ENCODE measurements at places on chromosomes 2 and 18.

- DNase-seq, result no peak
Measured at GRCh38 chr18:9790261-9790660, 82.2 kb downstream of the RAB31 start.

DNA sequence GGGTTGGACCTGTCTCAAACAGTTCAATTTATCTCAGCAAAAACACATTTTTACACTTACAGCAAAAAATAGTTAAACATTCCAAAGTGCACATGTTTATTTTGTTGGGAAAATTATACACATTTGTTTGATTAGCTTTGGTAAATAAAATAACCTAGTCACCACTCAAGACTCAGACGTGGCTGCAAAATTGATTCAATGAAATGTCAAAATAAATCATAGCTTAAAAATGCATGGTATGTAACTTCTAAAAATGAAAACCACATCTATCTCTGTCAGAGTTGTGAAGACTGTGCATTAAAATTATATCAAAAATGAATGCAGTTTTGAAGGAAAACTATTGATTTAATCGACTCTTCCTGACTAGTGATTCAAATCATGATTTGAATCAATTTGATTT is 56.7 kb downstream of the GALNT14 start:
- DNase-seq, result no peak

- no peak for DNase-seq
Measured at GRCh38 chr18:3608488-3608887, 158.5 kb downstream of the TGIF1 start.

DNA sequence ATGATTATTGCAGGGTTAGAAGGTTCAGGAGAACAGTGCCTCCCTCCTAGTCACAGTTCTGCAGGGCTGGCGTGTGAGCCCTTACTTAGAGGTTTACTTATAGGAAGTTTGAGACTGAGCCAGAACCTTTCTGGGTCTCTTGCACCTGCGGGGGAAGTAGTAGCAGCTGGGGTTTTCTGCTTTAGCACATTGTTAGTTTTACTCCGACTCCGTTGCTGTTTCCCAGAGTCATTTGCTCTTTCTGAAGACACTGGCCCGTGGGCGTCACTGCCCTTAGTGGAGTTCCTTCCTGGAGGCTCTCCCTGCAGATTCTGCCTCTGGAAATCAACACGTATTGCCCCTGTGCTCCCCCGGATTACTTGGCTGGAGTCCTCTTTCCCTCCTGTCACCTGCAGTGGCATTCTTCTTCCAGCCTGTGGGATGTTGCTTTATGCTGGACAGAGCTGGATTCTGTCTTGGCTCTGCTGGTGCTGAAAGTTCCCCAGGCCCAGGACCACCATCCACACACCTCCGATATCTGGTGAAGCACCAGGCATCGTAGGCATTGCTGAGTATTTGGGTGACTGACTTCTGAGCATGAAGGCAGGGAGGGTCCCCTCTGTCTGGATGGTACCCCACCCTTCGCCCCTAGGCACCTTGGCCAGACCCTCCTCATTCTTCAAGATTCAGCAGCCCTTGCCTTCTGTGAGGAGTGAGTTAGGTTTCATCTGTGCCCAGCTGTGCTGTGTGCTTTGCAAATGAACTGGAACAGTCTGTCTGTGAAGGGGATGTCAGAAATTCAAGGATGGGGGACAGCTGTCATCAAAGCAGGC is 51.7 kb downstream of the AGAP1 start:
- DNase-seq, result no peak

GRCh38 chr2:235498946-235499812 is 5.3 kb downstream of the AGAP1 start:
- DNase-seq, result no peak

- no peak for DNase-seq
Measured at GRCh38 chr2:129388870-129389269, 590.6 kb upstream of the RAB6C start.

- no peak for DNase-seq
Measured at GRCh38 chr18:78973357-78974083, 6.1 kb upstream of the SALL3 start.

GRCh38 chr2:62302631-62303435 is 106.9 kb downstream of the B3GNT2 start:
- no peak for DNase-seq

- DNase-seq, result no peak
Measured at GRCh38 chr2:212970132-212970531, 181.3 kb downstream of the IKZF2 start.

GRCh38 chr2:4900242-4900641 is 791.9 kb upstream of the SOX11 start:
- no peak for DNase-seq

DNA sequence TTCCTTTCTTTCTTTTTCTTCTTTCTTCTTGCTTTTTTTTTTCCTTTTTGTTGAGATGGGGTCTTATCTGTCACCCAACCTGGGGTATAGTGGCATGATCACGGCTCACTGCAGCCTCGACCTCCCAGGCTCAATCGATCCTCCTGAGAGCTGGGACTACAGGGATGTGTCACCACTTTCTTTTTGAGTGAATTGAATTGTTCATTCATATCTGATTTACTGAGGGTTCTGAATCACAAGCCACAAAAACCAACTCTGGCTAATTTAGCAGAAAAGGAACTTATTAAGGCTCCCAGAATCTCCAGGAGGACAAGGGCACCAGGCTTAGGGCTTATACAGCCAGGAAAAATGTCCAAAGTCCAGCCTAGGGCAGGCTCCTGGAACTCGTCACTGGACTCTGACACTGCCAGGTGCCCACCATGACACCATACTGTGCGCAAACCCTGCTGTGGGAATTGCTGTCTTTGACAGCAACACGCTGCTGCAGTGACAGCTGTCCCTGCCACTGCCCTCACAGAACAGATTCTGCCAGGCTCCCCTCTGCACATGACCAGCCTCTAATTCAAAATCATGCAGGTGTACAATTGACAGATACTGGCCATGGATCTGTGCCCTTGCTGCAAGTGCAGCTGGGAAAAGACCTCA is 42.9 kb upstream of the EML6 start:
- peak; percentile 29 for DNase-seq

DNA sequence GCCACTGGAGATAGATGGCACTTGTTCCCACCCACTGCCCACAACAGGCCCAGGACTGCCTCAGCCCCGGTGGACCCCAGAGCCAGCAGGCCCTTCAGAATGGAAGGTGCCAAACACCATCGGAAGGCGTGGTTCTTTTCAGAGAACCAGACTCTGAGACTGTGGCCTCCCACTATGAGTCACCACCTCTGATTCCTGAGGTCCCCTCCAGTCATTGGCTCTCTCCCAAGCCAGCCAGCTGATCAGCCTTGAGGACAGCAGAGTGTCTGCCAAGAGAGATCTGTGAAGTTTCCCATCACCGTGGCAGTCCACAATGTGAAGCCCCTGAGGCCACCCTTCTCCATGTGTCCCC is 10.4 kb upstream of the MAP3K2 start:
- no peak for DNase-seq

DNA sequence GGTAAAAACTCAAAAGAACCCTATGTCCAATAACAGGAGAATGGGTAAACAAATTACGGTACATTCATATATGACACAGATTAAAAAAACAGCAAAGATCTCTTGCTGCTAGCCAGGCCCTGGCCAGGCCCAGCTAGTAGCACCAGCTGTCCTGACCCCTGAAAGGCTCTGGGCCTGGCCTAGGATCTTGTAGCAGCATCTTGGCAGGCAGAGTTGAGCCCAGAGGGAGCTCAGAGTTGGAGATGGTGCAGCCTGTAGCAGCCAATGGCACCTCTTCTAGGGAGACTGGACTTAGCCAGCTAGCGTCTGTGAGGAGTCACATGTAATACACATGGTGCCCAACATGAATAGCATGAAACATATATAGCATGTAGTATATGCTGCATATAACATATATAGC is 69.1 kb downstream of the HS6ST1 start:
- no peak for DNase-seq

DNA sequence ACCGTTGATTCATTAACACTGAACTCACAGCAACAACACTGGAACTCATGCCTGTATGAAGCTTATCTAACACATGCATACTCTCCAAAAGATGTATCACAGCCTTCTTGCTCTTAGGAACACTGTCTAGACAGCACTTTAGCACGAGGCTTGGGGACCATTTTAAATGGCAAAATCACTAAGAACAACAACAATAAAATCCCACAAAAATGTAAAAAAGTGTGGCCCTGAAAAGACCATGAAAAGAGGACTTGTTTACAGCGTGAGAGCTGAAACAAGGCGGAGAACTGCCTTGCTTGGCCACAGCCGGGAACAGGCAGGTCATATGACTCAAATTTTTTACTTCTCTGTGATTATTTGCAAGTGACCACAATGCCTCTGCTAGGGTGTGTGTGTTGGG is 48.1 kb downstream of the CHN1 start:
- no peak for DNase-seq

GRCh38 chr2:234095301-234095700 is 44.8 kb downstream of the SPP2 start:
- DNase-seq, result no peak

- DNase-seq, result no peak
Measured at GRCh38 chr2:149330127-149331022, at the start of gene LYPD6. Gene LYPD6 (plus strand): TSS chr2:149330587. CDS start chr2:149437709, 107,122 bp downstream.

DNA sequence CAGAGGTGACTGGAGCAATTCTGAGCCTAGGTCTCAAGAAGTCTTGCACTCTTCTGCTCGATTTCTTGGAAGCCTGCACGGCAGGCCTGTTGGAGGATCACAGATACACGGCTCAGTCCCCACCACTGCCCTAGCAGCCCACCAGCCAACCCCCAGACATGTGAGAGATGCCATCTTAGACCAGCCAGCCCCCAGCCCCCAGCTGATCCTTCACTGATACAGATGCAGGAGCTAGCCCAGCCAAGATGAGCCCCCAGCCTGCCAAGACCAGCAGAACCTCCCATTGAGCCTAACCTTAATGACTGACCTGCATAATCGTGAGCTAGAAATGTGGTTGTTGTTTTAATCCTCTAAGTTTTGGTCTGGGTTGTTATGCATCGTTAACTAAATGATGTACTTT is 47.5 kb downstream of the INHBB start:
- DNase-seq, result no peak

DNA sequence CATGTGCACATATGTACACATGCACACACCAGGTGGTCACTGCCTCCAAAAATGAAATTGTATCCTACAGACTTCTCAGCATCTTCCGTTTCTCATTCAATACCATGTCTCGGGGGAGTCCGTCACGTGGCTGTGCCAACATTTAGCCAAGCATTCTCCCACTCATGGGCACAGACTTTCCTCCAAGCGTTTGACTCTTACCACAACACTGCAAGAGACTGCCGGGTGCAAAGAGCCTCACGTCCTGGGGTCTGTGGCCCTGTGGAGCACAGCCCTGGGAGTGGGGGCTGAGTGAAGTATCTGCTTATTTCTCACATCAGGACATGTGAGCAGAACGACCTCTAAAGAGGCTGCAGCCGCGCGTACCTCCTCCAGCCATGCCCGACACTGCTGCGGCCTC is 28.0 kb downstream of the HDAC4 start:
- no peak for DNase-seq

- DNase-seq, result no peak
Measured at GRCh38 chr2:102226612-102227391, 40.0 kb downstream of the IL1RL2 start.

- no peak for DNase-seq
Measured at GRCh38 chr2:44706681-44707553, 234.6 kb upstream of the SIX3 start.

- no peak for DNase-seq
Measured at GRCh38 chr2:230869914-230870543, 5.3 kb downstream of the ITM2C start.

DNA sequence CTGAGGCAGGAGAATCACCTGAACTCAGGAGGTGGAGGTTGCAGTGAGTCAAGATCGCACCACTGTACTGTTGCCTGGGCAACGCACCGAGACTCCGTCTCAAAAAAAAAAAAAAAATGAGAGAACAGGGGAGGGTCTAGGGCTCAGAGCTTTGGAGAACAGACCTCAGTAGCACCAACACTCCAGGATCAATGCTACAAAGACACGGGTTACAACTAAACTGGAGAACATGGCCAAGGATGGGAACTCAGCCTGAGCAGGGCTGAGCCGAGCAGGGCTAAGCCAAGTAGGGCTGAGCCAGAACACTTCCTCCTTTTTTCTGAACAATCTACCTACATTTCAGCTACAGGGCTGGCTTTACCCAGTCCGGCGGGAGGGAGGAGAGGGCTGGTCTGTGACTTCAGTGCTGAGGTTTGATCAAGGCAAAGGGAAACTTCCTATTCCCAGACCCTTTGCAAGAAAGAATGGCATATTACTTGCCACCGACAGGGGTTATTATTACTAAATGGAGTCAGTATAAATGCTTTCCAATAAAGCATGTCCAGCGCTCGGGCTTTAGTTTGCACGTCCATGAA is 2.9 kb upstream of the CASP8 start:
- DNase-seq, result peak; percentile 31

DNA sequence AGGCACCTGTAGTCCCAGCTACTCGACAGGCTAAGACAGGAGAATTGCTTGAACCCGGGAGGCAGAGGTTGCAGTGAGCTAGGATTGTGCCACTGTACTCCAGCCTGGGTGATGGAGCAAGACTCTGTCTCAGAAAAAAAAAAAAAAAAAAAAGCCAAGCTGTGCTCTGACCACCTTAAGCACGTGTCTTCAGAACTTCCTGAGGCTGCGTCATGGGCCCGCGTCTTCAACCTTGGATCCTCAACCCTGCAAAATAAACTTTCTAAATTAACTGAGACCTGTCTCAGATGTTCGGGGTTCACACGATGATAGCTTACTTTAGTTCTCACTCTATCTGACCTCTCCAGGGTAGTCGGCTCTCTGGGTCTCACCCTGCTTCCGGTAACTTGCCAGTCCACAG is 65.8 kb upstream of the CABLES1 start:
- peak; percentile 18 for DNase-seq

DNA sequence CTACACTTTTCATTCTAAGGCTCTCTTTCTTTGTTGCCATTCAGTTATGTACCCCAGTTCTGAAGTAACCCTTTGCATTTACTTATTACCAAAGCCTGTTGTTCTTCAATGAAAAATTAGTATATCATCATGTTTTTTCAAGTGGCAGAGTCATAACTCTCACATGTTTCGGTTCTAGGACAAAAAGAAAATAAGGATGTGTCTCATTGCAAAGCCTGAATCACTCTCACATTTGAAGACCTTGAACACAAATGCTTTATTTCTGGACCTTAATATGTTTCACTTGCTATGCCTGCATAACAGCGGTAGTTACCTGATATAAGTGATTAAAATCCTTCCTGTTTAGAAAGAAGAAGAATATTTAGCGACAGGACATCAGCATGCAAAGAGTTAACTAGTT is 49.1 kb downstream of the ZEB2 start:
- DNase-seq, result no peak

DNA sequence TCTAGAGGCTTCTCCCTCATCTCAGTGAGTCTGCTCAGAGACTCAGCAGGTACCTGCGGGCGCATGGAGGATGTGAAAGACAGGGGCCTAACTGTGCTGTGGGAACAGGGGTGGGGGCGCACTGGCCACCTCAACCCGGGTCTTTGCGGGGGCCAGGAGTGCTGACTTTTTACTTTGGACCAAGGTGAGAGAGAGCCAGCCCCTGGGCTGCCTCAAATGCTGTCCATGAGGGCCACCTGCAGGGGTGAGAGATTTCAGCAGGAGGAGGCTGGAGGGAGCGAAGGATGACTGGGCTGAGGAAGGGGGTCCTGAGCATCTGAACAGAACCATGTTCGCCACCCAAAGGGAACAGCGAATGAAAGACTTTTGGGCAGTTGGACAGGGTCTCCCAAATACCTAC is 129.4 kb downstream of the TNS1 start:
- DNase-seq, result no peak

- no peak for DNase-seq
Measured at GRCh38 chr2:170521299-170521698, 193.8 kb upstream of the SP5 start.

GRCh38 chr2:219662566-219662965 is 35.1 kb downstream of the SLC4A3 start:
- DNase-seq, result no peak

- no peak for DNase-seq
Measured at GRCh38 chr2:193520709-193521458, 1326.2 kb upstream of the TMEFF2 start.
